ENCODE measurements at places on chromosomes 3 and 15.

GRCh38 chr3:180059356-180059755 lies 22.6 kb upstream of the PEX5L start:
- no peak for DNase-seq

- no peak for DNase-seq
Measured at GRCh38 chr3:9430733-9431132, 33.3 kb downstream of the SETD5 start.

GRCh38 chr3:112602217-112602838 lies 38.6 kb downstream of the CCDC80 start:
- peak; percentile 13 for DNase-seq

GRCh38 chr3:161371441-161372320 lies at the start of gene SPTSSB:
Gene SPTSSB (minus strand): TSS chr3:161371517. CDS start chr3:161346323, 25,194 bp downstream.
- DNase-seq: no peak

GRCh38 chr3:63228677-63229076 lies 49.4 kb upstream of the SYNPR start:
- DNase-seq: no peak

GRCh38 chr15:53506370-53506769 lies 253.1 kb downstream of the WDR72 start:
- DNase-seq: no peak

DNA sequence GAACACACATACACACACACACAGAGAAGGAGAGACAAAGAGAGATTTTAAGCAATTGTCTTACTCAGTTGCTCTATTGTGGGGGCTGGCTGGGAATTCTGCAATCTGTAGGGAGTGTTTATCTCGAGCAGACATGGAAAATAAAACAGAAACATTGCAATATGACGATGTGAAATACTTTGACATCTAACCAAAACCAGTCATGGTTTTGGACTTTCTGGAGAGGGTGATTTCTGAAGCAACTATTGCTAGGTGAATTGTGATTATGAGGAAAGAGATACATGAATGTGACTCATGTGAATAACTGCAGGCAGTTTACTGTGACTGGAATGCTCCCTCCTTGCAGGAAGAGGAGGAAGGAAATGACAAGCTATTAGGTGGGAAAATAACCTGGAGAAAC lies 12.3 kb upstream of the PHLDB2 start:
- no peak for DNase-seq

DNA sequence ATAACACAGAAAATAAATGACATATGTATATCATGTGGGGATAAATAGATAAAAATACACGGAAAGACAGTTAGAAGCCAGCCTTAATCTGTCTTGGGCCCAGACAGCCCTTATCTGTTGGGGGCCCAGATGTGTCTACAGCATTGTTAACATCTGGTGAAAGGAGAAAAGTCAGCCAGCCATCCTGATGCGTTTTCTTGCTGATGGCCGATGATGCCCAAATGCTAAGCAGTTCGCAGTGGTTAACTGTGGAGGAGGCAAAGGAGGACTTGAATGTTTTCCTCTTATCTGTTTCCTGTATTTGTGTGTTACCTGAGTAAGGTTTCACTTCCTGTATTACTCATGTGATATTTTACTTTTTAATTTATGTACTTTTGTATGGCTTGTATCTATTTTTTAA lies 46.2 kb downstream of the NOX5 start:
- DNase-seq: no peak

DNA sequence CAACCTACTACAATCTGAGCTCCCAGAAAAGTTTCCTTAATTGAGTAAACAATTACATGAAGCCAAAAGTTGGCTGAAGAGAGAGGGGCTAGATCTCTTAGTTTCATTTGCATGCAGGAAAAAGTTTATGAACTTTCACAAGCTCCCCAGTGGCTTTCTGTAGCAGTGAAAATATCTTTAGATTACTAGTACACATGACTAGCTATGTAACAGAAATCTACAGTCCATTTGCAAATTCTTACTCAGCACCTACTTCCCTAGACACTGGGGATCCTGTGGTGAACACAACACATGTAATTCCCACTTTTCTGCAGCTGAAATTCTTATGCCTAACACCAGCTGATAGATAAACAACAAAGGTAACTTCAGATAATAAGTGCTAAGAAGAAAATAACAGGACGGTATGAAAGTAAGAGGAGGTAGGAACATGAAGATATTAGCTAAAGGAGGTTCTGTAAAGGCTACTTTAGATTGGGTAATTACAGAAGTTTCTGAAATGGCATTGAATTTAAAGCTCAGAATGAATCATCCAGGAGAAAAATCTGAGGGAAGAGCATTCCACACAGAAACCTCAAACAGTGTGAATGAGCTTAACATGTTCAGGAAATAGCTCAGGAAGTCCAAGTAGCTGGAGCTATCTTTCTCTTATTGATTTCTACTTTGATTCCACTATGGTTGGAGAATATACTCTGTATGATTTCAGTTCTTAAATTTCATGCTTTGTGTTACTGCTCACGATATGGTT lies 204.8 kb downstream of the MAGI1 start:
- DNase-seq: no peak

GRCh38 chr3:136929977-136930670 lies 27.7 kb upstream of the IL20RB start:
- no peak for DNase-seq

DNA sequence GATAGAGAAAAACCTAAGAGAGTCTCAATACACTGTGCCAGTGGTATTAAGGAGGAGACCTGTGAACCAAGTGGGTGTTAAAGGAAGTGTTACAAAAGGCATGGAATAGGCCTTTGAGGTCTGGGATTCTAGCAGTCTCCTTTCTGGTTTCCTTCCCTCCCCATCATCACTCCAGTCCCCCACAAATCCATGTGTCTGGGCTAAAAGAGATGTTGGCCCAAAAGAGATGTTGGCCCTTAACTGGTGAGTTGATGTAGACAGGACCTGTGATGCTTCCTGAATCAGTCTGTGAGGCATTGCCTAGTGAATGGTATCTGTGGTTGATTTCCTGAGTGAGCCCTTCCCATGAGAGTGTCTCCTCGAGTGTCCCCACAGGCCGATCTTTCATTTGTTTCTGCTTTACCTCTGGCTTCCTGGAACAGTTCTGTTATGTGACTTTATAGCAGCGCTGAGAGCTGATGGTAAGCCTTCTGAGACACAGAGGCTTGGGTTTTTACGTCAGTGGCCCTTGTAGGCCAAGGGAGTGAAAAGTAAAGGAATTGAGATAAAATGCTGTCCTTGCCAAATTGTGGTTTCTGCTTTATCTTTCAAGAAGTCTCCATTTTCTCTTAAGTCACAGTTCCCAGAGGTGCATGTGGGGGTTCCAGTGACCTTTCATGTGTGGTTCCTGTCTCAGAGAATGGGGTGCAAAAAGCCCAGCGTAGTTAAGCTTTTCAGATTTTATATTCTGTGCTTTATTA lies 87.8 kb downstream of the KLHL25 start:
- DNase-seq: peak; percentile 90

DNA sequence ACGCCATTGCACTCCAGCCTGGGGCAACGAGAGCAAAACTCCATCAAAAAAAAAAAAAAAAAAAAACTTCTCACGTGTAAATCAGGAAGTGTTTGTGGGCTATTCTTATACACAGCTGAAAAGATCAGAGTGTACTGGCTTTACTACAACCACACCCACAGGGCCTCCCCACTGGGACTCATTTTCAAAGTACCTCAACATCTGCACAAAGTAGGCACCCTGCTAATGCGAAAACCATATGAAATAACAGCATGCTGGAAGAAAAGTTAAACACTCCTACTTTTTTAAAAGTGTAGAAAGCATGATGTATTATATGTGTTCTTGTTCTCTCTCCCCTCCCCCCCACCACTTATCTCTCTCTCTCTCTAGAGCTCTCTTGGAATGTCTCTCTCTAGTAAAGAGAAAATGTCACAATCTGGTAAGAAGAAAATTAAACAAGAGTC lies 11.1 kb downstream of the UACA start:
- DNase-seq: no peak

GRCh38 chr15:94677202-94677790 lies 445.9 kb downstream of the MCTP2 start:
- no peak for DNase-seq

DNA sequence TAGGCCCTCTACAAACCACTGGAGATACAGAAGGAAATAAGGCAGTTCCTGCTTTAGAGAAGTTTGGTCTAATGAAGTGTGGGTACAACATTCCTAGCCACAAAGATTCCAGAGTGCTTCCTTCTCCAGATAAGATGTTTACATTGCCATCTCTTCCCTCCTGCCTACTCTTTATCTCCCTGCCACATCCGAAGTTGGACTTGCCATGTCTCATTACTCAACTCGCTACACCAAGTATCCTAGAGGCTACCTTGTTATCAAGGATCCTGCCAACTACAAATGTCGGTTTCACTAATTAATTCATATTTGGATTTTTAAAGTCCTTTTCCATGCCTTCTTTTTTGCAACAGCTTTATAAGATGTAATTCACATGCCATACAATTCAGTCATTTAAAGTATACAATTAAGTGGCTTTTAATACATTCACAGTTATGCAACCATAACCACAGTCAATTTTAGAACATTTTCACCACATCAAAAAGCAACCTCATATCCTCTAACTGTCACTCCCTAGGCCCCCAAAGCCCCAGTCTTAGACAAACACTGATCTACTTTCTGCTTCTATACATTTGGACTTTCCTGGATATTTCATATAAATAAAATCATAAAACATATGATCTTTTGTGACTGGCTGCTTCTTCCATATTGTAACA lies 53.7 kb upstream of the CSTA start:
- no peak for DNase-seq

GRCh38 chr3:183824761-183825455 lies 469 bp downstream of the MAP6D1 start:
- no peak for DNase-seq

GRCh38 chr15:31265871-31266711 lies 60.5 kb upstream of the KLF13 start:
- DNase-seq: peak; percentile 86

- DNase-seq: no peak
Measured at GRCh38 chr15:48993380-48993779, 29.7 kb upstream of the SHC4 start.

- DNase-seq: peak; percentile 71
Measured at GRCh38 chr3:42118762-42119361, 27.7 kb downstream of the TRAK1 start.

DNA sequence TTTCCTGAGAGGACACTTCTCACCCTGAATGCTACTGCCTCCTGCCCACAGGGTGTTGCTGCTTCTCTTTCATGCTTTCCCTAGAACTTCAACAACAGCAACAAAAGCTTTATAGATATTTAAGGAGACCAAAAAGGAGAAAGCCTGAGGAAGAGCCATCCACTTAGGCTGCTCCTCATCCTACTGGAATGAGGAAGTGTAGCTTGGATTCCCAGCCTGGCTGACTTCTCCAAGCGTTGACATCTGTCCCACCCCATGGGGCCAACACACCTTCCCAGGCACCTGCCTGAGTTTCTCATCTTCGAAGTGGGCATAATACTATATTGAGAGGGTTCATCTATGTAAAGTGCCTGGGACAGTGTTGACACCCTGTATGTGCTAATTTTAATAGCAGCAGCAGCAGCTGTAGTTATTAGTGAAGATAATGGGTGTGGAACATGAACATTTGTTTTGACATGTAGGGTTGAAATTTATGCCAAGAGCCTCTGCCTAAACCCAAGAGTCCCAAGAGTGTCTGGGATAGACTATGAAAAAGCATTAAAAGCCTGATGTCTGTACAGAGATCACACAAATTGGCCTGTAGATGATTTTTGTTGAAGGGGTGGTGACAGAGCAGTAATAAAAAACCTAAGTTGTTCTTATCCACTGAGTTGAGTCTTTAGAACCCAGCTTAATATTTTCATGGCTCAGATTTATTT lies 96.5 kb upstream of the PIAS1 start:
- no peak for DNase-seq

GRCh38 chr15:83880529-83880928 lies 226.6 kb downstream of the ADAMTSL3 start:
- no peak for DNase-seq

DNA sequence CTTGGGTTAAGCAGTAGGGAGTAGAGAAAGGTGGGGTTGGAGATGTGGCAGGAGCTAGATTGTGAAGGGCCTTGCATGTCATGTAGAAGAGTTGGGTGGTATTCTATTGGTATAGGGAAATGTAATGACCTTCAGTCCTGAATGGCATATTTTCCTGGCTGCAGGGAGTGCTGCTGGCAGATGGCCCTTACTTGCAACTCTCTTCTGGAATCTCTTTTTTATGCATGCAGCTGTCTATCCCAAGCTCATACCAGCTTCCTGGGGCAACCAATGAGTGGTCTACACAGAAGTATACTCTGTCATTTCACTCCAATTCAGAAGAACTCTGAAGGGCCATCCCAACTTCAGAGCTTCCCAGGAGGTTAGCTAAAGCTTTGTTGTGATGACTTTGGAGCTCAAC lies 144.7 kb upstream of the ANKRD28 start:
- no peak for DNase-seq

DNA sequence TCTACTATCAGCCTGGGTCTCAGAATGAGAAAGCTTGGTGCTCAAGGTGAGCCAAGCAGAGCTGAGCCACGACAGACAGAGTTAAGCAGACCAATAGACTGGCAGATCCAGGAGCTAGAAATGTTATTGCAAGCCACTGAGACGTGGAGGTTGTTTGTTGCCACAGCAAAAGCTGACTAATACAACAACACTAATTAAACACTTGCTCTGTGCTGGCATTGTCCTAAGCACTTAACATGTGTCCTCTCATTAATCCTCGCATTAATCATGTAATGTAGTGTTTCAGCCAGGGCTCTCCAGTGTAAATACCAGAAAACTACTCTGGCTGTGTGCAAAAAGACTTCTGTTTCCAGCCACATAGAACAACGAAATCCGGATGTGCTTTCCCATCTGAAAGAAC lies 11.6 kb upstream of the SPSB4 start:
- DNase-seq: no peak

GRCh38 chr15:51085764-51086163 lies 8.9 kb downstream of the TNFAIP8L3 start:
- DNase-seq: no peak

- no peak for DNase-seq
Measured at GRCh38 chr3:192481638-192482037, 245.7 kb downstream of the FGF12 start.

DNA sequence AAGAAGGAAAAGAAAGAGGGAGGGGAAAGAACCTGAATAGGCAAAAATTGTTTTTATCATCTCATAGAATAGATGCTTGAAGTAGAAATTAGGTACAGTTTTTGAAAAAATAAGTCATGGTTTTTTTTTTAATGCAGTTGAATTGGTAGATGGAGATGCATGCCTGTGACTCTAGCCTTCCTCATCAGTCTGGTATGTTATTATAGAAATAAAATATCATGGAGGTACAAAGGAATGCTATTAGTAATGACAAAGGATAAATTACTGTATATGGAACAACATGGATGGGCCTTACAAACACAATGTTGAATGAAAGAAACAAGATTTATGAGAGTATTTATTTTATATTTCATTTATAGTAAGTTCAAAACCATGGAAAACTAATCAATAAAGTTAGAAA lies 162.4 kb upstream of the GALNT15 start:
- DNase-seq: no peak

- DNase-seq: no peak
Measured at GRCh38 chr3:117589454-117589853, 879.9 kb downstream of the TUSC7 start.

GRCh38 chr15:26771578-26772153 lies 1.2 kb downstream of the GABRB3 start:
- no peak for DNase-seq

Data from GM12878 (cell line).